NCI-H69 (cell line): ENCODE measurements at places on chromosomes 2 and 18.

- no peak for DNase-seq
Measured at GRCh38 chr2:185835974-185836373, 97.4 kb downstream of the FSIP2 start.

DNA sequence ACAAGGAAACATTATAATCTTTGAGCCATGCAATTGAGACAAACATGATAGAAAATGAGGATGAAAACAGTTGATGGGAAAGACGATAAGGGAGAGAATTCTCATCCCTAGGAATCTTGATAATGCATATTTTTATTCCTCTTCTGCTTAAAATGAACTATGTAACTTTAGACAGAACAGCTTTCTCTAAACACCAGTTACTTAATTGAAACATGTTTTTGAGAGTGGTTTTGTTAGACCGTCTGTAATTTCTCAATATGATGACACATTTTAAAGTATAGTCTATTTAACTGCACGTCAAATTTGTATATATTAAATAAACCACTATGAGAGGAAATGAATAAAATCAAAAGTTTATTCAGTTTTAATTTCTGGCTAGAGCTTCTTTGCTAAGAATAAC is 1453.9 kb upstream of the NXPH2 start:
- DNase-seq = no peak

DNA sequence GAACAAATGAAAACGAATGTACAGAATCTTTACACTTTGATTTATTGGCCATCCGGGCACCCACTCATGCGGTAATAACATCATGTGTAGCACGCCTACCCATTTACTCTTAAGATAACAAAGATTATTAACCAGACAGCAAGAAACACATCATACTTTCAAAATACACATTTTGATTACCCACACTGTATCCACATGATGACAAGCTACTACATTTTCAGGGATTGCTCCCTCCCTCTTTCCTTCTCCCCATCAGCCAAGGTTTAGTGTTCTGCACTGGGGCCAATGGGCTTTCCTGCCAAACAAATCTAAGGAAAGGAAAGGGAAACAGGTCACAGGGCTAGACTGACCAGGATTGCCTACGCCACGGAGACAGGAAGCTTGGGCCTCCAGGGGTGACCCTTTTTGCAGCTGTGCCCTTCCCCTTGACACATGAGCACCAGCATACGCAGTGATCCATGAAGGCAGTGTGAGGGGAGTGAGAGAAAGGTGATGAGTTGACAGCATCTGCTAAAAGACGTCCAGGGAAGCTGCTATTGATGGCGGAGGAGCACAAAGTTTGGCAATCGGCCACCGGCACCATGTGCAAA is 76.5 kb downstream of the ZNF521 start:
- peak; percentile 16 for DNase-seq

DNA sequence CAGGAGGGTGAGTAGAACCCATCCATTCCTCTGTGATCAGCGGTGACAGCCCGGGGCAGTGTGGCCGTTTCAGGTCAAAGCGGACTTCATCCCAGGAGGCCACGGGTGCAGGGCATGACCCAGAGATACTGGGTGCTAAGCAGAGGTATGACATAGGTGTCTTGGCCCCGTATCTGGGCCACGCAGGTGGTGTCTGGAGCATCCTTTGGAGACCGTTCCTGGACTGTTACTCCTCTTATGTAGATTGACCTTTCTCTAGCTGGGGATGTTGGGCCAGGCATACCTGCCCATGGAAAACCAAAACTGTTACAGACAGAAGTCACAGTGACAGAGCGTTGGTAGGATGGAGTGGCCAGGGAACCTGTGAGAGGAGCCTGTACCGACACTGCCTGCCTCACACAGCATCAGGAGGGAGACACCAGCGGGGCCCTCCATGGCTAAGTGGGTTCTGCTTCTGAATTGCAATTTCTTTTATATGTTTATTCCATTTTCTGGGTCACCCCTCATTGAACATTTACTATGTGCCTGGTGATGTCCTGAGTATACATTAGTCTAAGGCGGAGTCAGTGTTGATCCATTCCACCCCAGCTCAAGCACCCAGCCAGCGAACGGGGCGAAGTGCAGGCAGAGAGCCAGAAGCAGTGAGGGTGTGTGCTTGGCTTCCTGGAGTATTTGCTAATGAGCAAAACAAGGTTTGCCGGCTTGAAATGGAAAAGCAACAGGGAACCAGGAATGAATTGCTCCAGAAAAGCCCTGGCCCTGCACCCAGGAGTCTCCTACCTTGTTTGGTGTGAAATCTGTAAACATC is 141.7 kb downstream of the SH3RF3 start:
- DNase-seq = no peak

DNA sequence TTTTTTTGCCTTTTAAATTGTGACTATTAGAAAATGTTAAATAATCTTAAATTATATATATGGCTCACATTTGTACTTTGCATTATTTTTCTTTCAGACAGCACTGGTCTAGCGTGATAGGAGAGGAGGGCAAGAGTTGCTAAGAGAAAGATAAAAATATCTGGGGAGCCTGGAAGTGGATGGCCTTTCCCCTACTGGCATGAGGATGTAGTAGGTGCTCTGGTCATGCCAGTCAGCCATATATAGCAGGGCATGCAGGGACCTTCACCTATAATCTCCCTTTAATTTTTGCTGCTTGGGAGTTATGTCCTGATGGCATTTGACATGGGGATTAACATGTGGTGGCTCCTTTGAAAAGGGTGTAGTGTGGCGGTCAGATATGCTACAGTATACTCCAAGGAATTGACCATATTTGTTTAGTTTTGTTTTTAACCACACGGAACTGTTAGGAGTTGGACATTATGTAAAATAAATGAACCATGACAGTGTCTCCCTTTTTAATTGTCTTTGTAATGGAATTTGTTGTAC is 144.7 kb downstream of the BABAM2 start:
- DNase-seq = peak; percentile 12

- peak; percentile 44 for DNase-seq
Measured at GRCh38 chr18:75133721-75134610, 75.0 kb downstream of the PTGR3 start.

GRCh38 chr2:176960061-176960460 is 252.5 kb upstream of the HNRNPA3 start:
- peak; percentile 12 for DNase-seq

DNA sequence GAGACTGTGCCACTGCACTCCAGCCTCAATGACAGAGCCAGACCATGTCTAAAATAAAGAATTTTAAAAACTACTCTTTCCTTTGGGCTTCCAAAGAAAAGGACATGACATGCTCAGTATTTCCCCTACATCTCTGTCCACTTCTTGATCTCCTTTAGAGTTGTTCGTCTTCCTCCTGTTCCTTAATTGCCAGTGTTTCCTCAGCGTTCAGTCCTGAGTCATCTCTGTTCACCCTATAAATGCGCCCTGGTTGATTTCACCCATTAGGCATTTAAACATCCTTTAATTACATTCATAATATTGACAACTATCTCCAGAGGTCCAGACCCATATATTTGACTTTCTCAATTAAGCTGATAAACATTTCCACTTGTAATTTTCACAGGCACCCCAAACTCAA is 64.0 kb downstream of the AAK1 start:
- DNase-seq = no peak

- DNase-seq = no peak
Measured at GRCh38 chr2:174667250-174667860, 69.8 kb upstream of the WIPF1 start.

DNA sequence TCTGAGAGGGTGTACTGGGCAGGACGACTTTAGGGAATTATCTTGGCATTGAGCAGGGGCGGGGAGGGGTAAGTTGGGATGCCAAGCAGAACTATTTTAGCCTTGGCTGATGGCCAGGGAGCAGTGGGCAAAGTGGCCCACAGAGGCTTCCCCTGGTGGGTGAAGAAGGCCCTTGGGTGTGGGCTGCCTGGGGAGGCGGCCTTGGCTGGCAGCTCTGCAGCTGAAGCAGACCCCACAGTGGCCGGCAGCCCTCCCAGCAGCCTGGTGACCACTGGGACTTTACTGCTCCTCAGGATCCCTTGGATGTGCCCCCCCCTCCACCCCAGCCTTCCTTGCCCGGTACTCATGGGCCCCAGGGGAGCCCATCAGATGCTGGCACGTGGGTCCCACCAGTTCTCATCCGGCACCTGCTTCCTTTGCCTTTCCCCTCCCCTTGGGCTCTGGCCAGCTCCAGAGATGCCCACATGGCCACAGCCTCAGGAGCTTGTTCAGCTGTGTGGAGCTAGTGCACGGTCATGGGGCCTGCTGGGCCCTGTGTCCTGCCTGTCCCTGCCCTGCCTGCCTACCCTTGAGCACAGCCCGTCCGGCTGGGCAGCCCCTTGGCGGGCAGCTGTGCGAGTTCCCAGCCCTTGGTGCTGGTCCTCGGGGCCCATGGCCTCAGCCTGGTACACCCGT is 122.1 kb upstream of the HS6ST1 start:
- peak; percentile 2 for DNase-seq

DNA sequence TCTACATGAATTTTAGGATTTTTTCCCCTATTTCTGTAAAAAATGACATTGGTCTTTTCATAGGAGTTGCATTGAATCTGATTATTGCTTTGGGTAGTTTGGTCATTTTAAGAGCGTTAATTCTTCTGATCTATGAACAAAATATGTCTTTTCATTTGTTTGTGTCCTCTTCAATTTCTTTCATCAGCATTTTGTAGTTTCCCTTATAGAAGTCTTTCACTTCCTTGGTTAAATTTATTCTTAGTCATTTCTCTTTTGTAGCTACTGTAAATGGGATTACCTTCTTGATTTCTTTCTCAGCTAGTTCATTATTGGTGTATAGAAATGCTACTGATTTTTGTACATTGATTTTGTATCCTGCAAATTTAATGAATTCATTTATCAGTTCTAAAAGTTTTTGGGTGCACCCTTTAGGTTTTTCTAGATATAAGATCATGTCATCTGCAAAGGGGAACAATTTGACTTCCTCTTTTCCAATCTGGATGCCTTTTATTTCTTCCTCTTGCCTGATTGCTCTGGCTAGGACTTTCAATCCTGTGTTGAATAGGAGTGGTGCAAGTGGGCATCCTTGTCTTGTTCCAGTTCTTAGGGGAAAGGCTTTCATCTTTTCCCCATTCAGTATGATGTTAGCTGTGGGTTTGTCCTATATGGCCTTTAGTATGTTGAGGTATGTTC is 36.6 kb upstream of the AAK1 start:
- no peak for DNase-seq

DNA sequence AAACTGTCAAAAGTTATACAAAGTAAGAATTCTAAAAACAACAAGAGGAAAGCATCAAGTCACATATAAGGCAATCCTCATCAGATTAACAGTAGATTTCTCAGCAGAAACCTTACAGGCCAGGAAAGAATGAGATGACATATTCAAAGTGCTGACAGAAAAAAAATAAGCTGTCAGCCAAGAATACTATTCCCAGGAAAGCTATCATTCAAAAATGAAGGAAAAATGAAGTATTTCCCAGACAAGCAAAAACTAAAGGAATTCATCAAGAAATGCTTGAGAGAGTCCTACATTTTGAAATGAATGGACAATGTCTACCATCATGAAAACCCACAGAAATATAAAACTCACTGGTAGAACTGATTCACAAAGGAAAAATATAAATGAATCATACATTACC is 268.9 kb upstream of the OSR1 start:
- no peak for DNase-seq

- DNase-seq = no peak
Measured at GRCh38 chr2:24210723-24211122, 35.9 kb downstream of the FAM228A start.

DNA sequence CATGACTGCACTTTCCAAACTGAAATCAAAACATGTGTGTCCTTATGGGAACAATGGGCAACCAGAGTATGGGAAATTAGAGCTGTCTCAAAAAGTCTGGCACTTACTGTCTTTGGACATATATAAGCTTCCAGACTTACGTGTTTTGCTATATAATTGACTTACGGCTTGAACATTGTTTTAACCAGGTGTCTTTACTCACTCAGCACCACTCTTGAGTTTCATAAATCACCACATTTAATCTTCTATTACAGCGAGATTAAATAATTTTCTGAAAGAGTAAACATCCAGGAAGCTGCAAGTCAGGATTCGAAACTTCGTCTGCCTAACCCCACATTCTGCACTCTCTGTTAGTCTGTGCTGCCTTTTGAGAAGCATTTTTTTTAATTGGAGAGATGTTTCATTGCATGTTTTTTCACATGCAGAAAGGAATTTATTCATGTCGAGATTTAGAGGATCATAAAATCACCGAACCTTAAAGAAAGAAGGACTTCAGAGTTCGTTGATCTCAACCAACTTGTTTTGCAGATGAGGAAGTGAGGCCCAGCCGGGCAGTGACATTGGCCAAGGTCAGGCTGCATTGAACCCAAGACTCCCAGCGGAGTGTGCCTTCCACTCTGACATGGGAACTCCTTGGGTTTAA is 137.3 kb downstream of the SETBP1 start:
- no peak for DNase-seq

DNA sequence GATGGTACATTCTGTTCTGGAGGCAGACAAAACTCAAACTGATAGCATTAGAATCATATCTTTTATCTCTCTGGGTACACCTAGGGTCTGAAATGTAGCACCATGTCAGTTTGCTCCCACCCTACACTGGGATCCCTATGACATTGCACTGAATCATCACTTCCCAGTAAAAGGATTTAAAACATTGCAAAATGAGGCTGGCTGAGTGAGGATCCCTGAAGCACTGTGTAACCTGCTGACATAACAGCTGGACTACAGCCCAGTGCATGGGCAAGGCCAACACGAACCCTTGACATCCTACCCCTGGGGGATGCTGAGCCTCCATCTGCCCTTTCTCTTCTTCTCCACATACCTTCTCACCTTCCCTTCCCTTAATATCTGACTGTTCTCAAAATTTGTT is 253.2 kb downstream of the TTC32 start:
- no peak for DNase-seq

- DNase-seq = peak; percentile 14
Measured at GRCh38 chr2:105344704-105345345, 7.5 kb downstream of the C2orf49 start.

DNA sequence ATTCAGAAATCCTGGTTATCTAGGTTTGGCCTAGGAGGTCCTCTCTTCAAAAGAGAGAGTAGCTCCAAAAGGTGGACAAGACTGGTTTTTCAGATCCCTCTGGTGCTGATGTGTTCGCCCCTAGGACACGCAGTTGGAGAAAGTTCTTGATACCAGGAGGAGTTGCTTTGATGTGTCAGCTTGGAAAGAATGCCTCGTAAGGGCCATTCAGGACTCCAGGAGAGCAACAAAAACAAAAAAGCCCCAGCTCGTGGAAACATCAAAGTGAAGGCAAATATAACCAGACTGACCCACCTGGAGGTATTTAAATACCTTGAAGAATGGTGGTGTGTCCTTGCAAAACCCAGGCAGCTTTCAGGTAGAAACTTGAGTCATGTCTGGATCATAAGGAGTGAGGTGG is 12.5 kb upstream of the LBH start:
- DNase-seq = no peak

- peak; percentile 2 for DNase-seq
Measured at GRCh38 chr2:206531996-206532543, 88.7 kb downstream of the ADAM23 start.

- peak; percentile 8 for DNase-seq
Measured at GRCh38 chr2:178482437-178482836, 2.2 kb downstream of the PLEKHA3 start.

GRCh38 chr2:216499641-216500218 is 1.1 kb downstream of the RPL37A start:
- no peak for DNase-seq
